ENCODE measurements at places on chromosomes 2 and 18.

DNA sequence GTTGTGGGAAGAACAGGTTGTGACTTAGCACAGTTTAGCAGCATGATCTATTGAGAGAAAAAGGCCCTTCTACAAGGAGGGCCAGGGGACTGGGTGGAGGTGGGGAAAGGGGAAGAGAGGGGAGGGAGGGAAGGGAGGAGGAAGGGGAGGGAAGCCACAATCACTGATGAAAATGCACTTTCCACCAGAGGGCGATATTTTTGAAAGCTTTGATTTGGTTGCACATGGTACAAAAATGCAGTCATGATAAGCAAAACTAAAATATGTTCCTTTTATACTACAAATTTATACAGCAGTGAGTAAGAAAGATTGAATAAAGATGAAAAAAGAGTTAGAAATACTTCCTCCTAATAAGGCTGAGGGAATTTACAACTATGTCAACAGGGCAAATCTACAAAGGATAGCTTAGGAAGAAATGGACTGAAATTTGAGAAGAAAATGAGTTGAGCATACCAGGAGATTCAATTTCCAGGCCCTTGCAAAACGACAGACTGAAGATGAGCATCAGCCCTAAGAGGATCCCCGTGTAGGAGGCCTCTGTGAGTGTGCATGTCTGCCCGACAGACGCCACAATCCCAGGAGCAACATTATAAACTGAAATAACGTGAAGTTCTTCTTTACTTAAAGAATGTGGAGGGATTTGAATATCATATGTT lies 17.2 kb downstream of the SH3YL1 start:
- peak; percentile 79 for DNase-seq

- DNase-seq = peak; percentile 39
These were observed 16.9 kb upstream of the HNRNPLL start for GRCh38 chr2:38619458-38620164.

DNA sequence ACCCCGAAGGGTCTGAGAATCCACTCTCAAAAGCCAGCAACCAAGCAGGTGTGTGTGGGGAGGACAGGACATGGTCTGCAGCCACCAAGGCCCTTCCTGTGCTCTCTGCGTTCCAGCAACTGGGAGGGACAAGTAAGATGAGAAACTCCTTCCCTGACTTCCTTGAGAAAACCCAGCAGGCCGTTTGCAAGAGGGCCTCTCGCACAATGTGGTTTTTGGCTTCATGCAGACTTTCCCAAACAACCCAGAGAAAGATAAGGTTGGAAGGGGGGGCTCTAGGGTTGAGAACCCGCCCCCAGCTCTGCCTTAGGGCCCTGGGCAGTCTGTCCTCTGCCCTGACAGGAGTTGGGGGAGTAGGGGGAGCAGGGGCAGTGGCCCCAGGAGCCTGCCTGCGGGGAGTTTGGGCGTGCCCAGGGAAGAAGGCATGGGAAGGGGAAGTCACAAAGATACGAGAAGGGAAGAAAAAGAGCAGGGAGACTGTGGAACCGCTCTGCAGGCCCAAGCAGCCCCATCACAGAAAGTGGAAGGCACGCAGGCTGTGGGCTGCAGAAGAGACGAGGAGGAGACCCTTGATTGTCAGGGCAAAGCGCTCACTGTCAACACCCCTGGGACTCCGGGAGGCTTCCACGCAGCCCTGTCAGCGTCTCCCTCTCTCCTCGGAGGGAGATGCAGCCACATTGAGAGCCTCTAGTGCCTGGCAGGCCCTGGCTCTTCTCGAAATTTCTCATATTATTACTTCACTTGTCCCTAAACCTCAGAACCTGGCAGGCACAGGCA lies 99.8 kb downstream of the SMAD7 start:
- peak; percentile 87 for DNase-seq

DNA sequence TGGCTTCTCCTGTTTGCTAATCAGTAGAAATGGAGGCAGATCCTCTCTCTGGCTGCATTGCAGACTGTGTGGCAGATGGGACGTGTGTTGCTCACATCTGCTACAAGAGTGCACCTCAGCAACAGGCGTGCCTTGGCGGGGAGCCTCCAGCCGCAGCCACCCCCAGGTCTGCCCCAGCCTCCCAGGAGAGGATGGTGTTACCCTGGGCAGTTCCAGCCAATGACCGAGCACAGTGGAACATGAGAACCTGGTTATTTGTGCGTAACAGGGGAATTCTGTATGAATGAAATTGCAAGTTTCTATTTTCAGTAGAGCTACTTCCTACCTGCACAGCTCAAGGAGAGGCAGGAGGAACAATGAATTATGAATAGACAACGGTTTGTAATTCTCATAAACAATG lies 130.6 kb upstream of the CBLN2 start:
- no peak for DNase-seq

GRCh38 chr2:10185046-10185445 lies 62.5 kb downstream of the RRM2 start:
- DNase-seq = no peak

DNA sequence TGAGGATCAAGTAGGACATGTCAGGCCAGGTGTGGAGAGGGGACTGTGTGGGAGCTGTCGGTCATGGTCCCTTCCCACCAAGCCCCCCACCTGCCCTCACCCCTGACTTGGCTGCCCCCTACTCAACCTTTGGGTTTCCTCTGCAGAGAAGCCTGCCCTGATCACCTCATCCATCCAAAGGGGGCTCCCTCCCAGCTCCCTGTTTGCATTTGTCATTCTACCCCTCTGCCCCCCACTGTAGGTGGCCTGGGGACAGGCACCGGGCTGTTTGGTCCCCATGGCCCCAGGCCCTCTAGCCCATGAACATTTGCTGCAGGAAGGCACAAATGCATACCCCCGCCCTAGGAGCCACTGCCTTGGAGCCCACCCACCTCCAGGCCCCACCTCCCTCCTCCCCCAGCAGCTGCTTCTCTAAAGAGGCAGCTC lies 115.0 kb downstream of the SMAD7 start:
- DNase-seq = no peak

Measured in mesenchymal stem cell (in vitro differentiated cells and primary cell).